GM12892 (cell line): ENCODE measurements at places on chromosomes 11 and 22.

DNA sequence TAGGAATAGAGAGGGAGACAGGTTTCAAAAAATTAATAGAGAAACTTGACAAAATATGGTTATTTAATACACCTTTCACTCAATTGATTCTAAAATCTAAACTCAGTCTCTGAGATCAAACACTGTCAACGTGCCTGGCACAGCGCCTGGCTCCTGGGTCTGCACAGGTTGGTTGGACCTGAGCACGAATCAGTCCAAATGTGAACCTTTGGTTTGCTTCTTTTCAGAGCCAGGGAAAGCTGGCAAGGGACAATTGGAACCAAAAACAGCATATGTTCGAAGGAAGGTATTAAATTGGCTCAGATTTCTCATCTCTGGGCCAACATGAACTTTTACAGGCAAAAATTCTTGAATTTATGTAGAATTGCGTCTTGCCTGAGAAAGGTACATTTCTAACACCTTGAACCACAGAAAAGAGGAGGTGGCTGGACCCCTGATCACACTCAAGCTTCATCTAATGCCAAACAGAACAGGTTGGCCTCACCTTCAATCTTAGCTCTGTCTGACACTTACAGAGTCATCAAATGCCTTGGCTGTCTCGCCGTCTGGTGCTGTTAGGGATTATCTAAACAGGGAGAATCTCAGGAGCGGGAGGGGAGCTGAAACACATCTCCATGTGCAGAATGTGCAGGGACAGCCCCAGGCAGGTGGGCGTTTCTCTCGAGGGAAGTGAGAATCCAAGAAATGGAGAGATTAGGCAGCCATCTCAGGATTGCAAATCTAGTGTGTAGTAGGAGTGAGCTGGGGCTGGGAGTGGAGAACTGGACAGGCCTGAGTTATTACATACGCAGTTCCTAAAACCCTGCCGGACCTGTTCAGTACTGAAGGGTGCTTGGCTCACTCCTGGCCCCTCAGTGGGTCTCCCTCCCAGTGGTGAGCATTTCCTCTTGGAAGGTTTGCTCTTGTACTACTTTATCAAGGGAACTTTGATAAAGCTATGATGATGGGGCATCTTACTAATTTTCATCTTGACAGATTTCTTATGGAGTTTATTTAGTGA is 442.2 kb upstream of the B3GAT1 start:
- no peak for DNase-seq

GRCh38 chr22:44279069-44279360 is 33.7 kb downstream of the SHISAL1 start:
- no peak for DNase-seq

DNA sequence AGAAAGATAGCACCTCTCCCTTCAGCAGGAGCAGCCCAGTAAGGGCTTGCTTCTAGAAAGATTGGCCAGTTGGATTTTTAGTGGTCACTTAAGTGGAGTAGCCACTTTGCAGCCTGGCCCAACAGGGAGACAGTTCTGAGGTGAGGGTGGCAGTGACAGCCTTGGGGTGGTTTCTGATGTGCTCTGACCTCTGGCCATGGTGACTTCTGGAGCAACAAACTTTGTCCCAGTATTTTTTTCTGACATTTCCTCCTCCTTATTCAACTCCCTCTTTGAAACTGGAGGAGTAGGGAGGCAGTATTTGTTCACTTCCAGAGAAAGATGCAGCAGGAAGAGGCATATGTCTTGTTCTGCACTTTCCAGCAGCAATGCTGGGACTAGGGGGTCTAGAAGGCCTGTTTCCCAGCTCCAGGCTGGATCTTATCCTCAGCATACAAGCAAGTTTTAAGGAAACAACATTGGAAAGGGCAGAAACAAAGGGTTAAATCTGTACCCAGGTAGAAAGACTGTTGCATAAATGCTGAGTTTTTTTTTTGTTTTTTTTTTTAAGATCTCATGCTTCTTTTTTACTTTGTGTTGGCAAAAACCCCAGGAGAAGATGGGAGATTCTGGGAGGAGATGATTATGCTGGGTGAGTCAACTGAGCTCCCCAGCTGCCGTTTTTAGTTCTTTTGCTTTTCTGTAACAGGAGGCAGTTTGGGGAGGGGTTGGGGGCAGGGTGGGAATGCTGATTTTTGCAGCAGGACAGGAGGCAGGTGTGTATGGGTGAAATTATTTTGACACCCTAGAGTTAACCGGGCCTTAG is 37.2 kb downstream of the RCOR2 start:
- DNase-seq: no peak

- DNase-seq: no peak
These were observed 14.5 kb downstream of the ATG16L2 start for GRCh38 chr11:72828692-72829101.

- DNase-seq: no peak
These were observed 26.8 kb downstream of the CLDN25 start for GRCh38 chr11:113806406-113806805.

GRCh38 chr22:22720201-22720723 is 75.8 kb downstream of the GGTLC2 start:
- DNase-seq: peak; percentile 33

- no peak for DNase-seq
These were observed 164.6 kb downstream of the ETS1 start for GRCh38 chr11:128422576-128423370.

DNA sequence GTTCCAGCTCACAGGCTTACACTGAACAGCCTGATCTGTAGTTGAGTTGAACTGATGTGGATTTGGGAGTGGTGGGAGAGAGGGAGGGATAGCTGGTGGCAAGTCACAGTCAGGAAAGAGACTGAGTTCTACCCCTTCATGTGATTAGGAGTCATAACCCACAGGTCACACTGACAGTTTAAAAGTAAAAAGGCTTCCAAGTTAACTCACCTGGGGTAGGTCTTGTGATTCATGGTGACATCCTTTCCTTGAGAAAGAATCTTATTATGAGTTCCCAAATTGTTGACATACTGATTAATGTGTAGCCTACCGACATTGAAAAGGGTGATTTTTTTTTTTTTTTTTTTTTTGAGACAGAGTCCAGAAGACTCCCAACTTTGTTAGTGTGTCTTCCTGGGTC is 5.4 kb downstream of the IZUMO1R start:
- no peak for DNase-seq

DNA sequence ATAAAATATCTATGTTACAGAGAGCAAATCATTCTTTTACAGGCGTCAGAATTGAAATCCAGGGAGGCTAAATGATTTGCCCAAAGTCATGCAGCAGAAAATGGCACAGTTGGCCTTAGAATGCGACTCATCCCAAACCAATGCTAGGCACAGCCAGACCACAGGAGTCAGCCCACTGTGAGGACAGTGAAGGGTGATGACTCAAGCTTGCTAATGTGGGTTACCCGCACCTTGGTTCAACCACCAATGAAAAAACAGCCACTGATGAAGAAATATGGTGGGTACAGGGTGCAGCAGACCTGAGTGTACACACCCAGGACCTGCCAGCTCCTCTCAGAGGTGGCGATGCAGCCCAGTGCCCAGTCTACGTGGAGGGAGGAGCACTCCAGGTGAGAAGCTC is 89.7 kb downstream of the ZC3H12C start:
- DNase-seq: no peak

- peak; percentile 58 for DNase-seq
These were observed 4.7 kb upstream of the RANBP1 start for GRCh38 chr22:20111045-20111688.

DNA sequence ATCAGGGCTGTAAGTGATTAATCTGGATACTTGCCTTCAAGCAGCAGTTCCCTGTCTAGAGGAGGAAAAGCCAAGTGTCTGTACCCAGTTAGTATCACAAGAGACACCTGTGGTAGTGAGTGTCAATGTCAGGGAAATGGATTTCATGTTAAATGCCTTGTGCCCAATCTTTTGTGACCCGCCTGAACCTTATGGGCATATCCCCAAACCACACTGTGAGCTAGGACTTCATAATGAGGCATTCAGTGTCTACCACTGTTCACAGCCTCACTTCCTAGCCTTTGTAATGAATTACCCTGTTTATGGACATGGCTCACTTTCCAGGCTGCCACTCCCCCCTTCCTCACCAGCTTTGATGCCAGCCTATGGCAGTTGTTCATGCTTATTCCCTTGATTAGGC is 125.1 kb downstream of the TRIM44 start:
- DNase-seq: no peak

DNA sequence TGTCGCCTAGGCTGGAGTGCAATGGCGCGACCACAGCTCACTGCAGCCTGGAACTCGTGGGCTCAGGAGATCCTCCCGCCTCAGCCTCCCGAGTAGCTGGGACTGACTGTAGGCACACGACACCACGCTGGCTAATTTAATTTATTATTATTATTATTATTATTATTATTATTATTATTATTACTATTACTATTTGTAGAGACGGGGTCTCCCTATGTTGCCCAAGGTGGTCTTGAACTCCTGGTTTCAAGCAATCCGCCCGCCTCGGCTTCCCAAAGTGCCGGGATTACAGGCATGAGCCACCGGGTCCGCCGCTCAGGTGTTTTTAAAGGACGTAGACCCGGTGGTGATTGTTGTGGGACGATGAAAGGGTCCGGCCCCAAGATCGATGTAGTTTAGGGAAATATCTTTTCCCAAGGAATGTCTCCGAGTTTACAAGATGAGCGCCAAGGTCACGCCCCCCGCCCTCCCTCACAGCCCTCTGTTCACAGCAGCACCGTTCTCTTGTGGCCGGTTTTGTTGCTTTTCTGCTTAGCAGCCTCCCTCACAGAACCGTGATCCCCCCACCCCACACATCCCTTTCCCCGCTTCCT is 728 bp upstream of the POGLUT3 start:
- DNase-seq: no peak

DNA sequence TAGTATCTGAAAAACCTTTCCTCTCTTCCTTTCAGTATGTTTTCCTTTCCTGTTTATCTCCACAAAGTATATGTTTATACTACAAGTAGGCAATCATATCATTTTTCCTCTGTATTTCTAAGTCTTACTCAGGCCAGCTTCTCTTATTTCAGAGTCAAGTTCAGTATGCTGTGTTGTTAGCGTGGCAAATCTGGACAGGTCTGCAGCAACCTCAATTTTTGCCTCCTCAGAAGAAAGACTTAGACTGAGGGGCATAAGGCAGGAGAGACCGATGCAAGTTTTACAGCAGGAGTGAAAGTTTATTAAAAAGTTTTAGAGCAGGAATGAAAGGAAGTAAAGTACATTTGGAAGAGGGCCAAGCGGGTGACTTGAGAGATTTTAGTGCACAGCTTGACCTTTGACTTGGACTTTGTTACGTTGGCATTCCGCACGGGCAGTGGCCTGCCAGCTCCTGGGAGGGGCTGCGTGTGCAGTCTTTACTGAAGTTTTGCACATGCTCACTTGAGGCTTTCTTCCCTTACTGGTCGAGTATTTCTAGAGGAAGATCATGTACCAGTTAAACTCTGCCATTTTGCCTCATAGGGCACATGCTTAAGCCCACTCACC is 343.2 kb downstream of the NTM start:
- DNase-seq: no peak

- no peak for DNase-seq
These were observed 298.4 kb upstream of the ANO5 start for GRCh38 chr11:21894492-21894891.

DNA sequence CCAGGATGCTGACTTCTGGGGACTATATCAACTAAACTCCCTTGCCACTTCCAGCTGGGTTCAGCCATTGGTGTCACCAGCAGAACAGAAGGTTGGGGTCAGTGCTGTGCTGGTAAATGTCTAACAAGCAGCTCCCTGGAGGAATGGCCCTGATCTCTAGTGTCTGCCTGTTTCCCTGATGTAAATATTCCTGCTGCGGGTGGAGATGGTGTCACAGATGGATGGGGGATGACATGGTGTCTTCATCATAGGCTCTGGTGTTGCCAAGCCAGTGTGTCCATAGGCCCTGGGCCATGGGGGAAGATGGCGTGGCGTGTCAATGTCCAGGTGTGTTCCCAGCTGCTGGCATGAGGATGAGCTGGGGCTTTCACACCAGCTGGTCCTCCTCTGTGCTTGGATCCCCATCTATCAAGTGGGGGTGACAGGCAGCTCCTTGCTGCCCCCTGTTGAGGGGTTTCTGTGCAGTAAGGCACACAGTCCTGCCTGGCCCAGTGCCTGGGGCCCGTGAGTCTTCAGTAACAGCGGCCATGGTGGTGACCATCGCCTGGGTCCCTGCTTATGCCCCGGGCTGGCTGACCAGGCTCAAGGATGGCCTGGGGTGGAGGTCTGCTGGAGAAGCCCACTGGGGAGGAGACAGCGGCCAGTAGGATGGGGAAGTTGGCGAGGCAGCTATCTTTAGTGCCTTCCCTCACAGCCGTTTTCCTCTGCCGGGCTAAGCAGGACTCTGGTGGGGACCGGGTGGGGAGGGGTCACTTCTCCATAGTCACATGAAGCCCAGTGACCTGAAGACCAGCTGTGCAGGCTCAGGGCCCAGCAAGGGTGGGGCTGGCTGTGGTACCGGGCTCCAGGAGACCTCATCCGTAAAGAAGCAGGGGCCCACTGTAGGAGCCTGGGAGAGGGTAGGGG is 12.7 kb downstream of the RPL3 start:
- peak; percentile 63 for DNase-seq

GRCh38 chr11:44728491-44728910 is 1.7 kb downstream of the TSPAN18 start:
- DNase-seq: no peak

DNA sequence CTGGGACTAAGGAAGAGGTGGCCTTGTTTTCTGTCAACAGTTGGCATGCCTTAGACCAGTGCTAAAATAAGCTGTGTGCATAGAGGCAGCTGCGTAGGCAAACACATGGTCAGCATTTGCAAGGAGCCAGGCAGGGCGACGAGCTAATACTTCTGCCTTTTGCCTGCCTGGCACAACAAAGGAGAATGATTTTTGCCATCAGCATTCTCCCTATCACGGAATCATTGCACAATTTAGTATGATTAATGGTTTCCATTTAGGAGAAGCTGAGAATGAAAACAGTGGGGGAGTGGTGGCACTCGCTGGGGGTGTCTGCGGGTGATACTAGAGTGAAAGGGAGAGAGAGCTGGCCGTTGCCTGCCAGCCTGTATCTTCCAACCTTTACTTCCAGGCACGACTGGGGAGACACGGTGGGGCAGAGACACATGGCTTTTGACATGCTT is 336.0 kb downstream of the CADM1 start:
- no peak for DNase-seq

GRCh38 chr11:64745189-64745520 is 1.2 kb upstream of the RASGRP2 start:
- peak; percentile 61 for DNase-seq
